ENCODE measurements at places on chromosomes 3 and 15.

DNA sequence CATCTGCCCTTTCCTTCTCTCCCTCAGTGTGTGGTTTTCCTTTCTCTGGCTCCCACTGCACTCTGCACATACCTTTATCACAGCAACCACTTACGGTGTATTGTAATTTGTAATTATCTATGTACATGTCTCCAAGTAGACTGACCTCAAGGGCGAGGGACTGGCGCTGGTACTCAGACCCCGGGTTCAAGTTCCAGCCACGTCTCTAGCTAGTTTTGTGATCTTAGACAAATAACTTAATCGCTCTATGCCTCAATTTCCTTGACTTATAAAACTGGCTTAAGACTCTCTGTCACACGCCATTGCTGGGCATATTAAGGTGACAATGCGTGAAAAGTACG lies 607 bp upstream of the SENP2 start:
- DNase-seq: no peak

- DNase-seq: no peak
Measured at GRCh38 chr3:12948891-12949711, 107.7 kb upstream of the RPL32 start.

GRCh38 chr3:16286161-16286560 lies 21.1 kb downstream of the OXNAD1 start:
- DNase-seq: no peak

DNA sequence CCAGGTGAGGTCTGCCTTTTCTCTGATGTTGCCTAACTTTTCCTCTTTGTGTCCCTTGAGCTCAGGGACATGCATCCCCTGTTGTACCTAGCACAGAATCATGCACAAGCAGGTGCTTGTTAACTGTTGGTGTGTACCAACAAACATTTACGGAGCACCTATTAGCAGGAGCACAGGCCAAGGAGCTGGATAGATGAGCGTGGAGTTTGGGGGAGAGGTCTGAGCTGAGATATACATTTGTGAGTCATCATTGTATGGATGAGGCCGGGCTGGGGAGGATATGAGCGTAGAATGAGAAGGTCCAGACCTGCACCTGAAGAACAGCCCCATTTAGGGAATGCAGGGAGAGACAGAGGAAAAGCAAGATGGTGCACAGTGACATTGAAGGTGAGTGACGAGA lies 53.4 kb downstream of the SMAD3 start:
- no peak for DNase-seq

- DNase-seq: no peak
Measured at GRCh38 chr15:40463886-40464545, 6.8 kb upstream of the CHST14 start.
